ENCODE measurements at places on chromosomes 16 and 17. TPM values are rescaled to one million over a fixed set of nuclear protein-coding genes. Genes with fewer than 3 reads are reported as not detected.

Gene CES2
- 28.7 TPM for total RNA-seq

Gene GPRC5C
- total RNA-seq = 0.44 TPM

Gene MYLK3
- total RNA-seq = 0.52 TPM

Gene KRTAP17-1
- not detected for total RNA-seq

Gene CD7
- total RNA-seq = 284 TPM

Gene CDK5R1
- total RNA-seq = 9.8 TPM

Gene ATP2A3
- 116 TPM for total RNA-seq

Gene DRC7
- not detected for total RNA-seq

Gene PRDM7
- total RNA-seq = not detected

Gene DYNLRB2
- total RNA-seq = 0.42 TPM

Gene VPS35L
- 29.0 TPM for total RNA-seq

Gene KCNJ18
- not detected for total RNA-seq

Gene LPO
- total RNA-seq = not detected

Gene TBC1D3
- not detected for total RNA-seq

Gene UBALD2
- 163 TPM for total RNA-seq

Gene CACNG4
- total RNA-seq = not detected

Gene DHRS7C
- not detected for total RNA-seq
